ENCODE measurements at places on chromosomes 1 and 21.
A peak's percentile ranks its signal among the peaks of the same experiment; 100 is the strongest.

DNA sequence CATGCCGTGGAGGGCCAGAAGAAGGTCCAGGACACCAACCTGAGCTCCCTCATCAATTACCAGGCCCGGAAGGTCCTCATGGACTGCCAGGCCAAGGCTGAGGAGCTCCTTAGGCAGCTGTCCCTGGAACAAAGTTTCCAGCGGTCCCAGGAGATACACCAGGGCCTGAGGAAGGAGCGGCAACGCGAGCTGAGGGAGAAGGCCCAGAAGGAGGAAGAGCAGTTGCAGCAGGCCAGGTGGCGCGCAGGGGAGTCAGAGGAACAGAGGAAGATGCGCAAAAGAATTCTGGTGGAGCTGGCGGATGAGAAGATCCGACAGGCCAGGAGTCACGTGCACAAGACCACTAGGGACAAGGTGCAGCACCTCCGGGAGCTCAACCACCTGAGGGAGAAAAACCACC, 1.5 kb downstream of the CCDC185 start:
- no peak for DNase-seq

DNA sequence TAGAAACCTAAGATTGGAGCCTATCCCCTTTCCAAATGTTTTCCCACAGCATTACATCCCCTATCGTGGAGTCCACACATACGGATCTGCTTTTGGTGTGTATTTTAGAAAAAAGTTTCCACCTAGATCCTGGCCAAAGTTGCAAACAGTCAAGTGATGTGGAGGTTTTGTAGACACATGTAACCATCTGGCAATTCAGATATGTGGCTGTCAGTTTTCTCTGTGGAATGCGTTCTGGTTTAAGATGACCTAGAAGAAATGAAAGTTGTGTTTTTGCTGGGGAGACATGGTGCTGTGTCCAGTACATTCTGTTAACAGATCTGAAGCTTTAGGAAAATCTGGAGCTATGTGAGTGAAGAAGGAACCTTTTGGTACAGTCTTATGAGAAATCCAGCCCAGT, 14.8 kb downstream of the RNF220 start:
- no peak for DNase-seq

GRCh38 chr1:247415423-247416361, at the start of gene NLRP3:
Gene NLRP3, plus strand, starts transcription at chr1:247416173. Its CDS starts 2,628 bp downstream, at chr1:247418801.
- DNase-seq, result peak; percentile 52

- peak; percentile 67 for DNase-seq
These were observed 12.9 kb downstream of the PLA2G2F start for GRCh38 chr1:20151906-20152598.

DNA sequence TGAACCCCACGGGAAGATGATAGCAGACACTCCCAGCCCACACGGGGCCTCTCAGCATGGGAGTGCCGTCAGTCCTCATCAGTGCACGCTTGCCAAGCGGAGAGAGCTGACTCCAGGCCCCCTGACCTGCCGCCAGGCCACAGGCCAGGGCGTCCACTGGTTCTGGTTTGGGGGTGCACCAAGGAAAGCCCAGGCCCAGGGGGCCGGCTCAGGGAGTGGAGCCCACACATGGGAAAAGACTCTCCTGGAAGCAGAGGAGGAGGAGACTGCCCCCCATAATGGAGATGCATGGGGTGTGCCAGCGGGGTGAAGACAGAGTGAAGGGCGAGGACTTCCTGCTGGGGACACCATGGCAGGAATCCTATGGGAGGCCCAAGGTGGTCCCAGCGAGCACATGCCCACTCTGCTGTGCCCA, 6.4 kb downstream of the TRIM11 start:
- DNase-seq, result no peak

- DNase-seq, result no peak
These were observed 1.2 kb downstream of the SAMD11 start for GRCh38 chr1:924656-925560.

- DNase-seq, result no peak
These were observed 42.1 kb upstream of the ABCG1 start for GRCh38 chr21:42176859-42177258.

DNA sequence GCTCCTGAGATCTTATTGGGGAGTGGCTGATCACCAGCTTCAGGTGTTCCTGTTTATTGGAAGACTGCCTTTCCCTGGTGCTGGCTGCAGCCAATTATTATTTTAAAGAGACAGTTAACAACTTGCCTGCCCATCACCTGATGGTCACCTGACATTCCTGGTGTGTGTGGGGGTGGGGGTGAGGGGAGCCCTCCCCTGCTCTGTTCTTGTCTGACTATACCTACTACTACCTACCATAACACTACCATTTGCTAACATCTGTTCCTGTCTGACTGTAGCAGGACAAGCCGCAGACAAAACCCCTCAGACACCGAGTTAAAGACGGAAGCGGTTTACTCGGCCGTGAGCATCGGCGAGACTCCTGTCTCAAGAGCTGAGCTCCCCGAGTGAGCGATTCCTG, 54.9 kb upstream of the NBPF3 start:
- DNase-seq, result no peak

DNA sequence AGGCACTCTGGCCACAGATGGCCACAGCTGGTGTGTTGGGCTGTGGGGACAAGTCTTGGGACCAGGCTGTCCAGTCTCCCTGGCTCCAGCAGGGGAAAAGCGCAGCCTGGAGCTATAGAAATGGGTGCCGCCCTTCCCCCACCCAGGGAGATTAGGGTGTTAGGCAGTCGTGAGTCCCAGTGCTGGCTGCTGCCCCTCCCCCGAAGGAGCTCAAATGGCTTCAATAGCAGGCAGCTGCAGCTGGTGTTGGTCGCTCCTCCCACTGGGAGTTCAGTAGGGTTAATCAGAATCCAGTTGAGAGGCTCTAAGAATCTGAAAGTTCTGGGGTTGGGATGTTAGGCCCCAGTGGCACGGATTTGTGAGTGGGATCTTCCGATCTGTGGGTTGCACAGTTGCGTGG, 595.6 kb upstream of the PKN2 start:
- DNase-seq, result no peak

DNA sequence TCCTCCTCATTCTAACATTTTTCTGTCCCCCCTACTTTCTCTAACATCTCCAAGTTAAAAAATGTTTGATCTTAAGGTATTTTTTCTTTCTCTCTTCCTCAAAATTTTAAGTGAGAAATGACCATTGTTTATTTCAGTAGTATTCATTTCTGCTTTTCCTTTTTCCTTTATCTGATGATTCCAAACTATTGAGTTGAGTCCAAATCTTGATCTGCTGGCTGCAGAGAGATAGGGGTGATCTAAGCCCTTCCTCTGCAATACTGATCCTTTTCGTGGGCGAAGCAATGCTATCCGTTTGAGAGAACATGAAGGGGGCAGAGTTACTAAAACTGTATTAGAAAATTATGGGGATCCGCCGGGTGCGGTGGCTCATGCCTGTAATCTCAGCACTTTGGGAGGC, 516 bp upstream of the NMNAT2 start:
- no peak for DNase-seq

DNA sequence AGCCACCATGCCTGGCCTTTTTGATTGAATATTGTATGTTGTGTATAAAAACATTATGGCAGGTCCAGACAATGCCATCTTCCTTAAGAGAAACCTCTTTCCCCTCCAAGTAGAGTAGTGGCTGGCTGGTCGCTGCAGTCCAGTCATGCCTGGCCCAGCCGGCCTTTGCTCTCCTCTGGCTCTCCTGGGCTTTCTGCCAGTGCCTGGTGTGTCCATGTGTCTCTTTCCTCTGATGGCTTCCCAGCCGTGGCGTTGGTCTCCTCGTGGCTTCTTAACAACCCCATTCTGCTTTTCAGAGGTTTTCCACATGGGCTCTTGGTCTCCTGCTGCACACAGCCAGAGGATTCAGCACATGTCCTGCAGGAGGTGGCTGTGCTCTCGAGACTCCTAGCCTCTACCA, 58.7 kb downstream of the DIP2A start:
- DNase-seq, result no peak

DNA sequence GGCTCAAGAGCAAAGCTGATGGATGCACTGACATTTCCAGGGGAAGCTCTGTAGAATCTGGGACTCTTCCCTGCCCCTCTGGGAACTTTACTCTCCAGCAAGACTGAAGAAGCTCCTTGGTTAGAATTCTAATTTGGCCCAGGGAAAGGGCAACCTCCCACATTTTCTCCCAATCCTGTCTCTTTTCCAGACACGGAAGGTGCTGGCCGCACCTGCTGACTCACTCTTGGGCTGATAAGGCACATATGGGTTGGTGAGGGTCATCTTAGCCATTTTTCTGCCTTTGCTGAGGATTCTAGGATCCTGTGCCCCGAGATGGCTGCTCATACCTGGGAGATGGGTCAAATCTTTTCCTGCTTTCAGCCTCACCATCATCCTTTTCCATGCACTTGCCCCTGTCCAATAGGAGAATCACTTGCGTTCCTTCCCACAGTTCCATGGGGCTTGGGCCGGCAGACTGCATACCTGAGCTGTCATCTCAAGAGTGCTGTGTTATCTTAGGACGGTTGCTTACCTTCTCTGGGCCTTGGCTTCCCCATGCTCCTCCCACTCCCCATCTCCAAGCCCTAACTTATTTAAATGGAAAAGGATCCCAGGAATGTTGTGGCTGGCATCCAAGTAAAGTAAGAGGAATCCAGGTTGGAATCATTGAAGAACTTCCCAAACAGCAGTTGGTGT, 1.3 kb downstream of the TINAGL1 start:
- no peak for DNase-seq

DNA sequence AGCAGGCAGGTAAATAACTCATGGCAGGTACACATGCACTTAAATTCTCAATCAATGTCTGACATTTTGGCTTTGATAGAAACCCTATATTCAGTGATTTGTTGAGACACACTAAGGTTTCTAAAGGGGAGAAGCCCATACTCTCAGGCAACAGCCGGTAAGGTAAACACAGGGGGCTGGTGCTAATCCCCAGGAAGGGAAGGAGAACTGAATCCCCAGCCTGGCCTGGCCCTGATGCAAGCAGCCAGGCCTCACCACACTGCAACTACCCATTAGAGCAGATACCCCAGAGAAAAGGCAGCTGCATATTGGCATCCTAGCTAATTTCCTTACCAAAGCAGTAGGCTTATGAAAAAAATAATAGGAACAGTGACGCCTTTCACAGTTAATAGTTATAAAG, 116.5 kb upstream of the LRRC7 start:
- no peak for DNase-seq

- no peak for DNase-seq
These were observed 486.1 kb upstream of the ADGRL2 start for GRCh38 chr1:81314513-81315233.

- no peak for DNase-seq
These were observed 155.5 kb downstream of the OMA1 start for GRCh38 chr1:58391056-58391455.

GRCh38 chr21:25845729-25846256, 111.0 kb downstream of the GABPA start:
- DNase-seq, result no peak

DNA sequence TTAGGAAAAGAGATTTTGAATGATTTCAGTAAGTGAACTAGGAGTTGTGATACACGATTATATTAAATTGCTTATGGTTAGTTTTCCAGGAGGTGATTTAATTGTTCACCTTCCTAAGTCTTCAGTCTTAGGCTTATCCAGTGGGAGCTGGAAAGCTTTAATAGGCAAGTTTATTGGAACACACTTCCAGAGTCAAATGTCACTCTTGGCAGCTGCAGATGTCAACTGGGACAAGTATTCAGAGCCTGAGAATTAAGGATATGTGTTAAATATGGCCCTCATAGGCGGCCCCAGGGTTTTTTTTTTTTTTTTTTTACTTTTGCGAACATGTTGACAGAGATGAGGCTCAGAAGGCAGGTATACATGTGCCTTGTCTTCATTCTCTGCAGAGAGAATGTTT, 29.2 kb downstream of the UCK2 start:
- no peak for DNase-seq

GRCh38 chr21:43767984-43768867, 7.9 kb downstream of the CSTB start:
- no peak for DNase-seq

DNA sequence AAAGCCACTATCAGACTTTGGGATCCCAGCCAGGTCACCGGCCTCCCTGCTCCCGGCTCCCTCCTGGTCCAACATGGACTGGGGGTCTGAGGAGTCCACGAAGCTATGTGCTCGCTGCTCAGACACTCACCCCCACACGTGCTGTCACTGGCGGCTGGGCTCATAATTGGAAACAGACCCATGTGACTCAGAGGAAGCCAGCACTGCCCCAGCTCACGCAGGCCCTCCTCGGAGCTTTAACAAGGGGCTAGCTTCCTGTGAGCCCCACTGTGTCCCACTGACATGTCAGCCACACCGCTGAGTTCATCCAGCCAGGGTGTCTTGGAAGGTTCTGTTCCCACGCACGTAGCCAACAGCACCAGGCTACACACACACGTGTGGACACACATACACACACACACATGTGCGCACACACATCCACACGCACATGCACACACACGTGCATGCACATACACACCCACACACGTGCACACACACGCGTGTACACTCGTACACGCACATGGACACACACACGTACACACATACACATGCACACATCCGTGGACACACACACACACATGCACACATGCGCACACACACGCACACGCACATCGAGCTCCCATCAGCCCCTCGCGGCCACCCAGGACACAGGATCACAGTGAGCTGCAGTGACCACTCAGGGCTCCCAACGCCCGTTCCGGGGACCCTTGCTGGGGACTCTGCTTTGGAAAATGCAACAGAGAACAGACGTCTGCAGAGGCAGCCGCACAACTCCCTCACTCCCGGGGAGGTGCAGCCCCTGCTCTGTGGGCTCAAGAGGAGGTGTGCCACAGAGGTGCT, 18.4 kb upstream of the COL6A2 start:
- DNase-seq, result no peak

GRCh38 chr1:2912424-2913061, 108.7 kb upstream of the ACTRT2 start:
- no peak for DNase-seq

- no peak for DNase-seq
These were observed 33.9 kb upstream of the LGALS8 start for GRCh38 chr1:236489710-236490377.

GRCh38 chr1:25431955-25432719, 1.4 kb downstream of the MACO1 start:
- peak; percentile 26 for DNase-seq

GRCh38 chr1:213615226-213615916, 372.4 kb upstream of the PROX1 start:
- DNase-seq, result no peak

GRCh38 chr1:235266325-235266724, 61.7 kb downstream of the ARID4B start:
- no peak for DNase-seq

GRCh38 chr1:157045250-157046218, at the start of gene ARHGEF11:
Gene ARHGEF11, minus strand, starts transcription at chr1:157045742. Its CDS starts 1,412 bp downstream, at chr1:157044330.
- DNase-seq, result no peak

GRCh38 chr1:209884665-209885117, 53.3 kb upstream of the SYT14 start:
- no peak for DNase-seq

DNA sequence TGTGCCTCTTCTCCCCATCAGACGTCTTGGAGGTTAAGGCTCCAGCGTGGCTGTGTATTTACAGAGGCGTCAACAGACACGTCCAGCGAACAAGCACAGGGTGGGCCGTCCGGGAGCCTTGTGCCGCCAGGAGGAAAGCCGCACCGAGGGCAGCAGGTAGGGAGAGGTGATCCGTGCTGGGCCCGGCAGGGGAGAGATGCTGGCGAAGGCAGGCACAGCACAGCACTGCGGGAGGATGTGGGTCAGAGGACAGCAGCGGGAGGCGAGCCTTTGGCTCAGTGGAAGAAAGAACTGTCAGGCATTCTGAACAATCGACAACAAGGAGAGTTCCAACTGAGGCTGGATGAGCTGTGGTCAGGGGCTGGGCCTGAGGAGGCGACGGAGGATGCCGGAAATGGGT, 144.1 kb upstream of the TNR start:
- no peak for DNase-seq

All from stimulated activated naive CD4-positive, alpha-beta T cell (primary cell).